ENCODE measurements at places on chromosomes 12 and 14.

DNA sequence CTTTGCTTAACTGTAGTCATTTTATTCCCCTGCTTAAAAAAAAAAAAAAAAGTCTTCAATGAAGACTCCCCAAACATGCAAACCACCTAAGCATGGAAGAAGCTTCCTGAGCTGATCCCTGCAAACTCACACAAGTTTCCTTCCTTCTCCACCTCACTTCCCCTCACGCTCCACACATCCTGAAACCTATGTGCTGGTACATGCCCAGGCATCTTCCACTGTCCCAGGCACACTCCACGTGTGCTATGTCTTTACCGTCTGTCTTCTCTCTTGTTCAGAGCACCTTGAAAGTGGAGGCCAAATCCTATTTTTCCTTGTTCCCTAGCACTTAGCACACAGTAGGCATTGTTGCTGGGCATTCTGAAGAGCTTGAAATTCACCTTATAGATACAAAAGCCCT, 13.4 kb downstream of the LRIG3 start:
- no peak for DNase-seq

DNA sequence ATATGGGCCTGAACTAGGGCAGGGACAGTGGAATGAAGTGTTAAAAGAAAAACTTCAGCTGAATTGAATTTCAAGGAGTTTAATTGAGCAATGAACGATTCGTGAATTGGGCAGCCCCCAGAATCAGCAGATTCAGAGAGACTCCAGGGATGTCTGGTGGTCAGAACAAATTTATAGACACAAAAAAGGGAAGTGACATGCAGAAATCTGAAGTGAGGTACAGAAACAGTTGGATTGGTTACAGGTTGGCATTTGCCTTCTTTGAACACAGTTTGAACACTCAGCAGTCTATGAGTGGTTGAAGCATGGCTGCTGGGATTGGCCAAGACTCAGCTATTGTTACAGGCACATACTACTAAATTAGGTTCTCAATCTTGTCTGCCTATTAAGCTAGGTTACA, 9.7 kb upstream of the TBPL2 start:
- DNase-seq: no peak

GRCh38 chr14:36538051-36538450, 18.0 kb upstream of the NKX2-1 start:
- DNase-seq: no peak

DNA sequence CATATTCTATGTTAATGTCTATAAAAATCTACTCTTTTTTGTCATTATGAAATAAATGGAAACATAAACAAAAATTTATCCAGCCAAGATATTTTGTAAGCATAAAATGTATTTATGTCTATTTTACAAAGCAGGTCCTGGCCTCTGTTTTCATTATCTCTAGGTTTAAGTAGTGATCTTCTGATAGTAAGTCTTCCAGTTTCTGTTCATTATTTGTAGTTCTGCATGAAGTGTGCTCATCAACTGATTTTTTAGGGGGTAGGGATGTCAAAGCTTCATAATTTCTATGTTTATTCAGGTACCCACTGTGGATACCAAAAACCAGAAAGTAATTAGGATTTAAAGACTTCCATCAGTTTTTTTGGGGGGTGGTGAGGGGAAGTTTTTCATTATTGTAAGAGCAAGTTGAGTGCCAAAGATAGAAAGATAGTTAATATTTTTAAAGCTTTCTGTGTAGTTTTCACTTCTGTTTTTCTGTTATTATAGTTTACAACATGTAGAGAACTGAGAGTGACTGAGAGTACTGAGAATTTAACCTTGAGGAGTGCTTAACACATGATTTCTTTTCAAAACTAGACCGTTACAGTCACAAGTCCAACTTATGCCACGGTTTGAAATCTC, 30.6 kb upstream of the LMO3 start:
- no peak for DNase-seq

DNA sequence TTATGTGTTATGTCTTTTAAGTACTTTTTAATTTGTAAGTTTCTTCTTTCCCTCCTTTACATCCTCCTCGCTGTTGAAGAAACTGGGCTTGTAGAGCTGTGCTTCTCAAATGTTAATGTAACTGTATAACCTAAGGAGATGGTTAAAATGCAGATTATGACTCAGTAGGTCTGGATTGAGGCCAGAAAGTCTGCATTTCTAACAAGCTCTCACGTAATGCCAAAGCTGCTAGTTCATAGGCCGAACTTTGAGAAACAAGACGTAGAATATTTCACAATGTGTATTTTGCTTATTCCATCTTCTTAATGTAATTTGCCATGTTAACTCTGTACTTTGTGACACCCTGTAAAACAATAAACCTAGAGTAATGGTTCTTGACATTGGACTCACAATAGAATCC, 193.3 kb upstream of the SYT1 start:
- no peak for DNase-seq

GRCh38 chr12:100528471-100529127, 44.9 kb upstream of the GAS2L3 start:
- DNase-seq: no peak

DNA sequence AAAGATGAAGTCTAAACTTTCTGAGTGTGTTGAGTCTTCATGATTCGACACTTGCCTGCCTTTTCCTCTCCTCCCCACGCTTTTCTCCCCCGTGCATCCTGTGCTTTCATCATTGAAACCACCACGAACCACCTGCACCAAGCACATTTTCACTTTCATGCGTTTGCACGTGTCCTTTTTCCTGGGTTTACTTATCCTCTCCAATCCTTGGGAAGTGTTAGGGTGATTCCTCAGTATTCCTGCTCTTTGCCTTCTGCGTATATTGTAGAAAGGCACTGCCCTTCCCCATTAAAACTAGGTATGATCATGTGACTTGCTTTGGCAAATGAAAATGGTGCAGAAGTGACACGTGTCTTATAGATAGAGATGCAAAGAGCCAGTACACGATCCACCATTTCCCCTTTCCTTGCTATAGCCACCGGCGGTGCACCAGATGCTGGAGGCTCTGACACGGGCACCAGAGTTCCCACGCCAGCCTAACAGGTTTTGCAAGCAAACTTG, 106.6 kb downstream of the BRMS1L start:
- DNase-seq: no peak

GRCh38 chr14:71206766-71207371, 299.6 kb downstream of the PCNX1 start:
- peak; percentile 49 for DNase-seq

- peak; percentile 3 for DNase-seq
Observed at GRCh38 chr12:111330800-111331752, 37.8 kb downstream of the PHETA1 start.

GRCh38 chr14:92951912-92952471, 29.0 kb downstream of the CHGA start:
- peak; percentile 84 for DNase-seq

- no peak for DNase-seq
Observed at GRCh38 chr12:29008786-29009185, 140.3 kb upstream of the FAR2 start.

DNA sequence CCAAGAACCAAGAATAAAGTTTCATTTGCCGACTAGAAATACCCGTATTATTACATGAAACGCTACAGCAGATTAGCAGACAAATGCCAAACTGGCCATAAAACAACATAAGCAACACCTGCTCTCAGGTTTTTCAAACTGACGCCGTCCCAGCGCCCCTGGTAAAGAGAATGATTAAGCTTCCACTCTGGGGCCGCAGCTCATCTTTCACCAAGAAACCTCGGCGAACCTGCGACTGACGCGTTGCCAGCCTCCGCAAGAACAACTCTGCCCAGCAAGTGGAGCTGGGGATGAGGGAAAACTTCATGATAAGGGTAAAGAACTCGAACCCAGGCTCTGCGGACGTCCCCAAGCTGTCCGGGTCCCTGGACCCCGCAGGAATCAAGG, 530 bp downstream of the ARL1 start:
- DNase-seq: no peak

DNA sequence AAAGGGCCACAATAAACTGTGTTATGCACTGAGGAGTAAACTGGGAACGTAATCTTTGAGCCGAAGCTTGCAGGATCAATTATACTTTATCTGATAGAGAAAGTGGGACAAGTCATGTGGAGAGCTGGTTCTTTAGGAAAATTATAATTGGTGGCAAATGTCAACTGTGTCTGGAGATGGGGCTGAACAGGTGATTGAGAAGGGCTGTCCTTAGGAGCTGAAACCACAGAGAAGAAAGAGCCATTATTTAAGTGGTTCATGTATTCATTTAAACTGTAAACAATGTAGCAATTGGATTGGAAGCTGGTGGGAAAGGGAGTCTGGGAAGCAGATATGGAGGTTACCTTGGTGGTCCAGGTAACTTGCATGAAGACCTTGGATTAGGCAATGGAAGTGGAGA, 193.1 kb downstream of the NPAS3 start:
- no peak for DNase-seq

- no peak for DNase-seq
Observed at GRCh38 chr12:47131011-47131410, 51.3 kb upstream of the AMIGO2 start.

DNA sequence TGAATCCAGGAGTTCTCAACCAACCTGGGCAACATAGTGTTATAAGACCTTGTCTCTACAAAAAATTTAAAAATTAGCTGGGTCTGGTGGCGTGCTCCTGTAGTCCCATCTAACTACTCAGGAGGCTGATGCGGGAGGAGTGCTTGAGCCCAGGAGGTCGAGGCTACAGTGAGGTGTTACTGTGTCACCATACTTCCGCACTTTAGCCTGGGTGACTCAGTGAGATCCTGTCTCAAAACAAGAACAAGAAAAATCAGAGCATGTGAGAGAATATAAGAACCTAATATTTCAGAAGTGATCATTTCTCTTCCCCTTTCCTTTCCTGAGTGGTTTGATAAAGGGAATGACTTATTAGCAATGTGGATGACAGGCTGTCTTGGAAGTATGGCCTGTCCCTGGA, 9.5 kb downstream of the TRAF3 start:
- no peak for DNase-seq

DNA sequence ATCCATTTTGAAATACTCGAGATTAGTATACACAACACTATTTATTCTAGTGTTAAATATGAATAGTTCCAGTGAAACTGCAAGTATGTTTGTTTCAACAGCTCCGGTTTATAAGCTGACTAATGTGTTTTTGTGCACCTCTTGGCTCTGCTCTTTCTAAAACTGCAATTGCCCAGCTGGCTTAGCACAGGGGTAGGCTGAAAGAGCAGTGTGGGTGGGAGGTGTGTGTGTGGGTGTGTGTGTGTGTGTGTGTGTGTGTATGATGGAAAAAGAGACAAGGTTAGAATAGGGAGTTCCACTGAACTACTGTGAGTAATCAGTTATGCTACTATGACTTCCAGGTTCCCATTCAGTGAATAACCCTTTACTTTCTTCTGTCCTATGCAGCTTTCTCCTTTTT, 37.8 kb upstream of the DDHD1 start:
- no peak for DNase-seq

- DNase-seq: peak; percentile 90
Observed at GRCh38 chr12:121334513-121335343, 17.5 kb downstream of the ANAPC5 start.

- DNase-seq: no peak
Observed at GRCh38 chr12:121145221-121145620, 12.5 kb downstream of the P2RX7 start.

DNA sequence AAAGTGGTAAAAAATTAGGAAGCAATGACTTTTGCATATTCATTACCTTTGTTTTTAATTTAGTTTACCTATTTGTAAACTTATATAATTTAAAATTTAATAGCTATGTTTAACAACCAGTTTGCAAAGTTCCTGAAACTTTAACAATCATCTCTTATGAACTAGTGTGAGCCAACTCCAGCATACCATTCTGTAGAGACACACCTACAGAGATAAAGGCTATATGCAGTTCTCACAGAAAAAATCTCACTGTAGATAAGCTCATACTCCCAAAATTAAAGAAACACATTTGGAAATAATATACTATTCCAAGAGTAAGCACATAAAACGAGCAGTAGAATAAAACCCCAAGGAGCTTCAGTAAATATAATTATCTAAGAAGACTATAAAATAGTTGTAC, 77.5 kb downstream of the CDK17 start:
- no peak for DNase-seq

All from hippocampal formation (tissue), 2 donors.